HuH-7 (cell line): ENCODE measurements at places on chromosomes 5 and 9.

DNA sequence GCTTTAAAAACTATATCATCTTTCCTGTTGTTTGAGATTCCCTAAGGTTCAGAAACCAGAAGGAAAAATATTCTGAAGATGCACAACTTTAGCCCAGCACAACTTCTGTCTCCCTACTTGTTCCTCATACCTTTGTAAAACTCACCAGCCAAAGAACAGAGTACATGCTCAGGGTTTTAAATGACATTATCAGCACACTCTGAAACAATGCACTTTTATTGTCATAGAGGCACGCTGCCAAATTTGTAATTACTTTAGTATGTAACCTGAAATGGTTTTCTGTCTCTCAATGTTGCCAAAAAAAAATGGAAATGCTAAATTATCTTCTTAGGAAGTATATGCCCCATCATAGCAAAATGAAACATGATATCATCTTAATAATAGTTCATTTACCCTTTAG, 383.6 kb upstream of the CDH6 start:
- DNase-seq, result no peak

- DNase-seq, result peak; percentile 79
Observed at GRCh38 chr5:113294311-113295110, 140.3 kb downstream of the TSSK1B start.

- DNase-seq, result no peak
Observed at GRCh38 chr5:155091768-155092717, 78.5 kb downstream of the KIF4B start.

DNA sequence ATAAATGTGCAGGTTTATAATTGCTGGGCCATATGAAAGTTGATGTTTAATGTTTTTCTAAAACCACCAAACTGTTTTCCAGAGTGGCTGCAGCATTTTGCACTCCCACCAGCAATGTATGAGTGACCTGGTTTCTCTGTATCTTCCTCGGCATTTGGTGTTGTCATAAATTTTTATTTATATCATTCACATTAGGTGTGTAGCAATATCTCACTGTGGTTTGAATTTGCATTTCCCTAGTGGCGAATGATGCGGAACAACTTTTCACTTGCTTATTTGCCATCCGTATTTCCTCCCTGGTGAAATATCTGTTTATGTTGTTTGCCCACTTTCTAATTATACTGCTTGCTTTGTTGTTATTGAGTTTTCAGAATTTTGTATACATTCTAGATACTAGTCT, 295.7 kb upstream of the TUT7 start:
- DNase-seq, result no peak

GRCh38 chr5:180813420-180813819, 10.8 kb upstream of the MGAT1 start:
- no peak for DNase-seq

DNA sequence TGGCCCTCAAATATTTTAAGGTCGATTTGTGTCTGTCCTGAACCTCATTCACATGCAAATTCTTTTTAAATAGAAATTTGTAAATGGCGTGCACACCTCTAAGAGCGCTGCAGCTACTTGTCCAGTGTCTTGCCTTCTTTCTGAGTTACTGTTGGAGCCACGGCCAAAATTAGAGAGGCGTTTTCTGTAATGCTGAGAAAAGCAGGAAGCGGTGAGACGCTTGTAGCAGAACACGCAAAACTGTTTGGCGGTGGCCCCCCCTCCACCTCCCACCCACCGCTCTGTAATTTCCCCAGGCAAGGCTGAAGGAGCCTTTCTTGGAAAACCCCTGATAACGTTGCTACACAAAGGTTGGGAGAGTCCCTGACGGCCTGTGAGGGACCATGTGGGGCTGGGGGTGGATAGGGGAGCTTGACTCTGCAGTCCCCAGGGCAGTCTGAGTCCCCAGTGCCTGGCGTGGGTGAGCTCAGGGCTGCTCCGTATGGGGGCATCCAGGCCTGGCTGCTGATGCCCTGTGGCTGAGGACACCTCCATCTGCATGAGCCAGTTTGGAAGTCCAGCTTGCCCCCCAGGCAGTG, 96.5 kb downstream of the GADD45G start:
- DNase-seq, result no peak
